ENCODE measurements at places on chromosomes 11 and 22. TPM values are rescaled to one million over a fixed set of nuclear protein-coding genes. Genes with fewer than 3 reads are reported as not detected.

DNA sequence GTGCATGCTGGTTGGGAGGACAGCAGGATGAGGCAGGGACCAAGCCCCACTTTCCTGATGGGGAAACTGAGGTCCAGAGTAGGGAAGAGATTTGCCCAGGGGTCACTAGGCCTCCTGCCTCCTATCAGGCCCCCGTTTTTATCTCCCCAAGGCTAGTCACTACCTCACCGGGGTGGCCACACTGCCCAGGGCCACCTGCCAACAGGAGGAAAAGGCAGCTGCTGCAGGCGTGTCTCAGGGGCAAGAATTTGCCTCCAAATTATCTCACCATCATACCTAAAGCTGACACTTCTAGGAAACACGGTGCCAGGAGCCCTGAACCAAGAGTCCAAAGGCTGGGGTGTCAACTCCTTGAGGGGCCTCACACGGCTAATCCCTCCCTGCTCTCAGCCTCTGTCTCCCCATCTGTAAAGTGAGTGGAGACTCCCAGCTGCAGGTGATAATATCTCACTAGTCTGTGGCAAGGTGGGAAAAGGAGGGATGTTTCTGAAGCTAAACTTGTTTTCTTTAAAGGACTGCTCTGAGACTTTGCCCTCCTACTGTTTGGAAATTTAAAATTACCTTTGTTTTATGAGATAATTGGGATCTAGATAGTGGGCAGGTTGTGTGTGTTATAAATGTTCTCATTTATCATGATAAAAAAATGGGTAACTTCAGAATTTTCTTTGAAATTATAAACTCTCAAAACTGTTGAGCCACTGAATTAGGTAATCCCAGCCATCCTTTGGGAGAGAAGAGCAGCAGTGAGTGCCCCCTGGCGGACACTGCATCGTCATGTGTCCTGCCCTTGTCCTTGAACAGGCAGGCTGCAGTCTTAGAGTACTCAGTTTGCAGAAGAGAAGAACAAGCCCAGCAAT, 60.0 kb downstream of the MYO7A start:
- peak overlapping the region; percentile 10 for H3K27ac ChIP-seq
- no peaks in the 10 kb centered on the region for H3K27me3 ChIP-seq
- peak; percentile 91 for DNase-seq
- no peak overlapping the region for H3K4me3 ChIP-seq
- no peaks in the 10 kb centered on the region for H3K36me3 ChIP-seq
- H3K4me1 ChIP-seq: no peaks in the 10 kb centered on the region

DNA sequence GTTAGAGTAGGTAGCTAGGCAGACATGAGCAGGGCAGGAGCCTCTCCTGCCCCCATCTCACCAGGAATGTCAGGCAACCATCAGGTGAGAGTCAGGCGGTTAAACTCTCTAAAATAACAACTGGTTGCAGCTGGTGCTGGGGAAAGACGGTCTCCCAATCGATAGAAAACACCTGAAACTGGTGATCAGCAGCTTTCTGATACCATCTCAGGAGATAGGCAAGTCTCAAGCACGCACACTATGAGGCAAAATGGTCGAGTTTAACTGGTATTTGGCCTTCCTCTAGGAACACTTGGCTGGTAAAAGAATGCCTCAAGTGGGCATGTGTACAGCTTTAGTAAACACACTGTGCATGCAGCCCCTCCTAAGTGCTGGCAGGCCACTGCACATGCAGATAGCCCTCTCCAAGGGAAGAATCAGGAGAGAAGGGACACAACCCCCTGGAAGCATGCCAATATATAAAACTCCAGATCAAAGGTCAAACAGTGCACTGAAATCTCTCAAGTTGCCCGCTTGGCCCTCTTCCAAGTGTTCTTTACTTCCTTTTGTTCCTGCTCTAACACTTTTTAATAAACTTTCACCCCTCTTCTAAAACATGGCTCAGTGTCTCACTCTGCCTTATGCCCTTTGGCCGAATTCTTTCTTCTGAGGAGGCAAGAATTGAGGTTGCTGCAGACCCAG, 88.7 kb downstream of the USP35 start:
- H3K27ac ChIP-seq: peak overlapping the region; percentile 65
- no peaks in the 10 kb centered on the region for H3K27me3 ChIP-seq
- peak; percentile 57 for DNase-seq
- H3K36me3 ChIP-seq: no peaks in the 10 kb centered on the region
- H3K4me3 ChIP-seq: no peak overlapping the region

DNA sequence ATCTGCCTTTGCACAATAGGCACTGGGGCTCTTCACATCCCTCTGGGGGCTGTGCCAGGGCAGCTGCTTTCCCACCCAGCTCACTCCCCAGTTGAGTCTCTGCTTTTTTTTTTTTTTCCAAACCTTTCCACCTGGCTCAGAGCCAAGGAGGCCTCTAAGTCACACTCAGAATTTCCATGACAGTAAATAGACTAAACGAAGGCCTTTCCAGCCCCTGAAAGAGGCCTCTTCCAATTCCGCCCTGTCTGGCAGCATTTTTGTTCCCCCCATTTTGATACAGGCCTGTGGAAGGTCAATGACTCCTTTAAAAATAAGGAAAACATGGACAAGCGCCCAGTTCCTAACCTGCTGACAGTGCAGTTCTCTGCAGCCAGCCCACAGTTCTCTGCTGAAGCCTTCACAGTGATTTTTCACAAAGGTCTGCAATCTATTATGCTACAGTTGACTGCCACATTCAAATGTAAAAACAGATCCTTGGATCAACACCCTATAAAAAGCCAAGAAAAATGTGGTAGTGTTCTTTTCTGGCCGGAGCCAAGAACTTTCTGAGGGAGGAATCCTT, 107.5 kb upstream of the SESN3 start:
- no peaks in the 10 kb centered on the region for H3K36me3 ChIP-seq
- peaks cover 41% of the 10 kb centered on the region for H3K4me1 ChIP-seq
- DNase-seq: peak; percentile 91
- H3K27me3 ChIP-seq: no peaks in the 10 kb centered on the region

DNA sequence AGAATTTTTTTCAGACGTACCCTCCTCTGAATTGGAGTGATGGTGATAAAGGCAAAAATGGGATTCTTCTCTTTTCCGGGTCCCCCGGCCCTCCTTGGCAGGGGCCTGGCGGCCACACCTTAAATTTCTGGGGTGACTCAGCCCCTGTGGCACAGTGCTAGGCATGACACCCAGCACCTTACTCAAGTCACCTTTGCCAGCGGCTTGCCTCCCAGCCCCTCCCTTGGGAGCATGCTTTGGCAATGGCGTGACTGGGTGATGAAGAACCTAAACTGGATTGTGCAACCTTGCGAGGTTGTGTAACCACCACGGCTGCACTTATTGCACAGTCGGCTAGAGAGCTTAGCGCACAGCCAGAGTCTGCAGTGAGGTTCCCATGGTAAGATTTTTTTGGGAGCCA, 16.2 kb upstream of the LDLRAD3 start:
- H3K27ac ChIP-seq: no peak overlapping the region
- no peaks in the 10 kb centered on the region for H3K27me3 ChIP-seq
- H3K4me1 ChIP-seq: no peaks in the 10 kb centered on the region
- DNase-seq: peak; percentile 60
- no peaks in the 10 kb centered on the region for H3K36me3 ChIP-seq

DNA sequence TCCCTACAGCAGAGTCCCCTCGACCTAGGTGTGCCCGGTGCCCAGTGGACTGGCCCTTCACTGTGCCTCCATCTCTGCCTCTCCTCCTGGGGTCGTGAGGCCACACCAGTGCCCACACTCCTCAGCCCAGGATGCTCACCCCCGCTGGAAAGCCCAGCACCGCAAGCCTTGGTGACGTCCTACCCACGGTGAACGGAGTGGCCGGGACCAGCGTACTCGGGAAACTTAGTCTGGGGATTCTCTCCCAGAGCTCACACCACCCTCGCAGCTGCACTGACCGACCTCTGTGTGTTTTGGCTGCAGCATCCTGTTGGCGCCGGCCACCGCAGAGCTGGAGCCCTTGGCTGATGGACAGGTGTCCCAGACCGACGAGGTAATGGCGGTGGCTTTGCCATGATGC, 35.5 kb upstream of the KRTAP5-7 start:
- H3K27ac ChIP-seq: no peak overlapping the region
- DNase-seq: no peak
- H3K4me1 ChIP-seq: peaks cover 4% of the 10 kb centered on the region
- H3K27me3 ChIP-seq: no peaks in the 10 kb centered on the region

The POU2F3 gene
- not detected for total RNA-seq

The CCDC188 gene
- total RNA-seq: not detected

The ADSL gene
- 81.8 TPM for total RNA-seq

The TYR gene
- not detected for total RNA-seq

The KCNJ11 gene
- total RNA-seq: 10.5 TPM

- DNase-seq: no peak
- H3K4me3 ChIP-seq: no peak overlapping the region
- H3K27ac ChIP-seq: no peak overlapping the region
- no peaks in the 10 kb centered on the region for H3K36me3 ChIP-seq
- H3K27me3 ChIP-seq: no peaks in the 10 kb centered on the region
Observed at GRCh38 chr11:721247-721740, 15.3 kb downstream of the EPS8L2 start.

GRCh38 chr22:32660292-32660691, 141.2 kb upstream of the TIMP3 start:
- DNase-seq: peak; percentile 81
- H3K4me3 ChIP-seq: no peak overlapping the region
- no peaks in the 10 kb centered on the region for H3K36me3 ChIP-seq

The MS4A15 gene
- 0.88 TPM for total RNA-seq

The INPP5J gene
- 3.5 TPM for total RNA-seq

GRCh38 chr11:134440851-134441250, 28.8 kb upstream of the B3GAT1 start:
- no peak for DNase-seq
- no peaks in the 10 kb centered on the region for H3K27me3 ChIP-seq
- H3K4me1 ChIP-seq: peaks cover 4% of the 10 kb centered on the region
- no peak overlapping the region for H3K27ac ChIP-seq

GRCh38 chr22:44229809-44230208, 49.1 kb downstream of the PARVG start:
- H3K27me3 ChIP-seq: no peaks in the 10 kb centered on the region
- DNase-seq: no peak
- no peaks in the 10 kb centered on the region for H3K36me3 ChIP-seq

DNA sequence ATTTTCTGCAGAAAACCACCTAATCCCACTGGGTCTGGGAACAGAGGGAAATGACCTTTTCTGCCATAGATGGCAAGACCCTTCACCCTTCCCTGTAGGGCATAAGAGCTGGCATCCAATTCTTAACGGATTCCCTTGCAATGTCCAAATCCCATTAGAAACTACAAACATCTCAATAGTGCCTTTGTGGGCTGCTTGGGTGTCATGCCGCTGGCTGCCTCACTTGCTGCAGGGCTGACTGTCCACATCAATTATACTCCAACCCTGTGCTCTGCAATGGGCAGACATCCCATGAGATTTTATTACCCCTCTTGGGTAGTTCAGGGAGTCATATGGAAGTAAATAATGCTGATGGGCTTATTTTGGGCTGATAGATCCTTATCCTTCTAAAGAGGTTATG, 7.3 kb downstream of the GRAP2 start:
- no peaks in the 10 kb centered on the region for H3K4me1 ChIP-seq
- DNase-seq: no peak
- no peaks in the 10 kb centered on the region for H3K27me3 ChIP-seq
- no peak overlapping the region for H3K27ac ChIP-seq
- H3K4me3 ChIP-seq: no peak overlapping the region
- no peaks in the 10 kb centered on the region for H3K36me3 ChIP-seq

DNA sequence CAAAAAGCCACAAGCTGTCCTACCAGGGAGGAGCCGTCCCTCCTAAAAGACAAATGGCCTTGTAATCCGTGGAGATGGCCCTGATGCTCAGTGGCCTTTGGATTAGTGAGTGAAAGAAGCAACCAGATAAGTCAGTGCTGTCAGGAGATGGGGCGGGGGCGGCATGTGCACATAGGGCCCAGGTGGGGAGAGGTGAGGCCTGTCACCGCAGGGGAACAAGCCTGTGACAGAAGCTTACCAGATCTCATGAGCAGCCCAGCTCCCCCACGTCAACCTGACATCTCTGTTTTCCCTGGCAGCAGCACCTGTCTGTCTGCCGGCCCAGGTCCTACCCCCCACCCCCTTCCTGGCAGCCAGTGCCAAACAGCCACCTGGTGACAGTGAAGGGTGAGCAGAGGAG, 162.6 kb downstream of the BUD13 start:
- DNase-seq: no peak
- no peaks in the 10 kb centered on the region for H3K36me3 ChIP-seq
- peaks cover 6% of the 10 kb centered on the region for H3K27me3 ChIP-seq
- no peak overlapping the region for H3K4me3 ChIP-seq

- H3K4me1 ChIP-seq: no peaks in the 10 kb centered on the region
- H3K27me3 ChIP-seq: no peaks in the 10 kb centered on the region
- H3K27ac ChIP-seq: no peak overlapping the region
- H3K4me3 ChIP-seq: no peak overlapping the region
- DNase-seq: no peak
Observed at GRCh38 chr11:99501655-99502054, 480.9 kb downstream of the CNTN5 start.

- H3K27me3 ChIP-seq: no peaks in the 10 kb centered on the region
- H3K27ac ChIP-seq: peak within 1 kb of the TSS; percentile 14
- H3K36me3 ChIP-seq: no peaks in the 10 kb centered on the region
- peak; percentile 11 for DNase-seq
- no peaks in the 10 kb centered on the region for H3K4me1 ChIP-seq
- no peak within 1 kb of the TSS for H3K4me3 ChIP-seq
Observed at GRCh38 chr11:26721948-26722475, at the start of gene SLC5A12. TSS of gene SLC5A12 (minus strand) at chr11:26722060. CDS start at chr11:26721714, 346 bp downstream.

DNA sequence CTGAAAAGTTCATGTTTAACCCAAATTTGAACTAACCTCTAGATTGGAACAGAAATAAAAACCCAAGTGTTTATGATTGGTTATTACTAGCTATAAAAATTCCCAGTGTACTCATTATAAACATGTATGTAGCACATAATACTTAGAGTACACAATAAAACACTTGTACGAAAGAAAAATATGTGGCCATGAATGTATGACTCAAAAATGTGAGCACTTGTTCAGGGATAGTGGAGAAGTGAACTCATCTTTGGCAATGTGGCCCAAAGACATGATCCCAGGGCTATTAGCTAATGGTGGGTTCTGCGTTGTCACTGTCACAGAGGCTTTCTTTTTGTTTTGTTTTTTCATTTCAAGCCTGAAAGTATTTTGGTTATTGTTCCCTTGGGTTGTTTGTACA, 72.0 kb downstream of the PPFIBP2 start:
- no peaks in the 10 kb centered on the region for H3K27me3 ChIP-seq
- no peaks in the 10 kb centered on the region for H3K36me3 ChIP-seq
- no peak overlapping the region for H3K4me3 ChIP-seq
- no peak for DNase-seq
- no peaks in the 10 kb centered on the region for H3K4me1 ChIP-seq
- H3K27ac ChIP-seq: no peak overlapping the region

The ANO1 gene
- 12.1 TPM for total RNA-seq

DNA sequence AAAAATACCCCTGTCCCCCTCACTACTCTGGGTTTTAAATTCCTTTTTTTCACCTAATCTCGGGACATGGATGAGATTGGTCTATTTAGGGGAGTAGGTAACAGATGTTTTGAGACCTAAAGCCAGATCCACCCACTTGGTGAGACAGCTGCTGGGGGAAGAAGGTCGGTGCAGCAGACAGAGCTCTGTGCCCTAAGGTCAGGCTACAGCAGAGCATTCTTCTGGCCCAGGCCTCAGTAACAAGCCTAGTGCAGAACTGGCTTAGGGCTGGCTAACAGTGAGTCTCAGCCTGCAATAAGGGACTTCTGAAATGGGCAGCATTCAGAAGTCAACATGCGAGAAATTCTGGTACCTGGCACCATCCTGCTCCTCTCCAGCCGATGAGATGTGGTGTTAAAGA, 444.9 kb upstream of the KIRREL3 start:
- no peaks in the 10 kb centered on the region for H3K27me3 ChIP-seq
- DNase-seq: no peak
- H3K27ac ChIP-seq: no peak overlapping the region
- H3K36me3 ChIP-seq: no peaks in the 10 kb centered on the region

GRCh38 chr11:16880184-16880801, 133.9 kb downstream of the PLEKHA7 start:
- H3K4me1 ChIP-seq: peaks cover 10% of the 10 kb centered on the region
- peak overlapping the region; percentile 5 for H3K27ac ChIP-seq
- H3K27me3 ChIP-seq: no peaks in the 10 kb centered on the region
- H3K4me3 ChIP-seq: no peak overlapping the region

Data from hepatocyte (in vitro differentiated cells).